Activated CD4-positive, alpha-beta memory T cell treated with anti-CD3 and anti-CD28 coated beads, Interleukin-2, amount 10 ng/mL, durations not matched to agents 7 days and 5 days (primary cell): ENCODE measurements at places on chromosomes 11 and 22. TPM values are rescaled to one million over a fixed set of nuclear protein-coding genes. Genes with fewer than 3 reads are reported as not detected.

PDGFD gene
- total RNA-seq = not detected

DNA sequence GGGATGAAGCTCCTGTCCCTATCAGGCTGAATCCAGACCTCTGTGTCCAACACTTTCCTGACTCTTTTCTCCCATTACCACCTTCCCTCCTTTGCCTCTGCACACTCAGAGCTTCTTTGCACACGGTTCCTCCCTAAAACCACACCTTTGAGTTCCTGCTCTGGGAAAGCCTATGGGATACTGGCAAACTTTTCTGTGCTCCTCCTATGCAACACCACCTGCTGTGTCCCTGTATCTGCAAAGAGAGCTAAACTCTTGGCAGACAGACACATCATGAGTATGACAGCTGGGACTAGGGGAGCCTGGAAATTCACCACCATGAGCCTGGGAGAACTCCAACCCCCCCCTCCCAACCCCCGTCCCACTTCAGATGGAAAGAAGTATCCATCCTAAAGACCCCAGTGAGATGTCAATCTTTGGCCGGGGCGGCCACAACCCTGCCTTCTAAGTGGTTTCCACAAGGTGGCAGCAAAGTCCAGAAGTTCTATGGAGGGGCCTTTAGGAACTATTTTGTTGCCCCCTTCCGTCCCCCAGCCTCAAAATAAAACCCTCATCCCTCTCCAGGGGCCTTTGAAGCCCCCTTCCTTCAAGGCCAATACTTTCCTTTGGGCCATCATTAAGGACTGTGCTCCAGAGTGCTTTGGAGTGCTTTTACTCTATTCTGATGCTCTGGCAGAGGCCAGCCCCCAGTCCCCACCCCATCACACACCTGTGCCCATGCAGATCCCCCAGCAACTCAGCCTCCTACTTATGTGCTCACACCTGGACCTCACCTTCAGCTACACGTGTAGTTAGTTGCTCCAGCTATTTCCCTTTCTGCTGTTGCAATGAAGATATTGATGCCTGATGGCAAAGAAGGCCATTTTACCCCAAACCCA, 19.4 kb downstream of the HTR3A start:
- H3K4me3 ChIP-seq = no peak overlapping the region
- peak; percentile 34 for DNase-seq
- H3K27ac ChIP-seq = no peak overlapping the region
- H3K4me1 ChIP-seq = no peaks in the 10 kb centered on the region
- H3K27me3 ChIP-seq = peaks cover 12% of the 10 kb centered on the region

- no peaks in the 10 kb centered on the region for H3K36me3 ChIP-seq
- no peaks in the 10 kb centered on the region for H3K4me1 ChIP-seq
- no peak for DNase-seq
- no peak overlapping the region for H3K4me3 ChIP-seq
- no peaks in the 10 kb centered on the region for H3K27me3 ChIP-seq
- H3K27ac ChIP-seq = no peak overlapping the region
These were observed 105.5 kb downstream of the NXPE2 start for GRCh38 chr11:114783805-114784204.

- no peaks in the 10 kb centered on the region for H3K36me3 ChIP-seq
- H3K27ac ChIP-seq = no peak overlapping the region
- H3K27me3 ChIP-seq = no peaks in the 10 kb centered on the region
These were observed 102.4 kb upstream of the FSHB start for GRCh38 chr11:30128269-30128932.

DNA sequence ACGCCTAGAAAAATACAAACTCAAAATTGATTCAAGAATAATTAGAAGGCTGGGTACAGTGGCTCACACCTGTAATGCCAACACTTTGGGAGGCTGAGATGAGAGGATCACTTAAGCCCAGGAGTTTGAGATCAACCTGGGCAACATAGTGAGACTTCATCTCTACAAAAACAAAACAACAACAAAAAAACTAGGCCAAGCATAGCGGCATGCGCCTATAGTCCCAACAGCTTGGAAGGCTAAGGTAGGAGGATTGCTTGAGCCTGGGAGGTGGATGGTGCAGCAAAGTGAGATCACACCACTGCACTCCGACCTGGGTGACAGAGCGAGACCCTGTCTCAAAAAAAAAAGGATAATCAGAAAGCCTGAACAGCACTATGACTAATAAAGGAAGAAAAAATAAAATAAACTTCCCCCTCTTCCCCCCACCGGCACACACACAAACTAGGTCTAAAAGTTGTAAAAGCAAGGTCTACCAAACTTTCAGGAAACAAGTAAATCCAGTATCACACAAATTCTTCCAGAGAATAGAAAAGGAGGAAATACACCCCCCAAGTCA, 35.8 kb downstream of the RRAS2 start:
- peaks cover 70% of the 10 kb centered on the region for H3K4me1 ChIP-seq
- no peak overlapping the region for H3K4me3 ChIP-seq
- DNase-seq = no peak
- no peak overlapping the region for H3K27ac ChIP-seq
- no peaks in the 10 kb centered on the region for H3K27me3 ChIP-seq

BTG4 gene
- not detected for total RNA-seq

DNA sequence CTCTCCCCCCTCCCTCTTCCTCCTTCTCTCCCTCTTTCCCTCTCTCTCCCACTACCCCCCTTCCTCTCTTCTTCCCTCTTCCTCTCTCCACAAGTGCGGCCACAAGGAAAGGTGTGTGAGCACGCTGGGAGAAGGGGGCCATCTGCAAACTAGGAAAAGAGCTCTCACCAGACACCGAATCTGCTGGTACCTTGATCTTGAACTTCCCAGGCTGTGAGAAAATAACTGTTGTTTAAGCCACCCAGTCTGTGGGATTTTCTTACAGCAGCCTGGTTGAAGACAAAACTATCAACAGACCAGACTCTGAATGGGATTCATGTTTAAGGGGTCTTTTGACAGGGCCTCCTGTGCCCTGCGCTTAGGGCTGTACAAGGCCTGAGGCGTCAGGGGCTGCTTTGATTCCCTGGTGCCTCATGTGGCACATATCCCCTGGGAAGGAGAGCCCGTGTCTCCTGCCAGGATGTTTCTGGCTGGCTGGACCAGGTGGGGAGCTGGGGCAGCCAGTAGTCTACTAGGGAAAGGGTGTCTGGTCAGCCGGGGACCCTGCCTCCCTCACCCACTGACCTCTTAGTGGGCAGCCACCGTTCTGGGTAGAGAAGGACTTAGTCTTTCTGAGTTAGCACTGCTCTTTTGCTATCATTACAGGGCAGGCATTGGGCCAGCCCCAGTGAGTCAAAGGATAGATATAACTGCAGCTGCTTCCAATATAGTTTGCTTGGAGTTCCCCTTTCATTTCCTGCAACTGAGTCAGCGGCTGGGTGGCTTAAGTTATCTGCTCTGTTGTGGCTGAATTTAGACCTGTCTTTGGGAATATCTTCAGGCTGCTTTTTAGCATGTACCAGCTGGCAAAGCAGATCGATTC, 6.2 kb downstream of the PANX1 start:
- H3K4me3 ChIP-seq = no peak overlapping the region
- peaks cover 15% of the 10 kb centered on the region for H3K36me3 ChIP-seq
- no peak overlapping the region for H3K27ac ChIP-seq

GRCh38 chr11:7222619-7223018, 29.1 kb upstream of the SYT9 start:
- peaks cover 16% of the 10 kb centered on the region for H3K27me3 ChIP-seq
- H3K4me1 ChIP-seq = no peaks in the 10 kb centered on the region
- no peak overlapping the region for H3K4me3 ChIP-seq
- H3K27ac ChIP-seq = no peak overlapping the region
- H3K36me3 ChIP-seq = no peaks in the 10 kb centered on the region

OR5B21 gene
- 0.35 TPM for total RNA-seq

DNA sequence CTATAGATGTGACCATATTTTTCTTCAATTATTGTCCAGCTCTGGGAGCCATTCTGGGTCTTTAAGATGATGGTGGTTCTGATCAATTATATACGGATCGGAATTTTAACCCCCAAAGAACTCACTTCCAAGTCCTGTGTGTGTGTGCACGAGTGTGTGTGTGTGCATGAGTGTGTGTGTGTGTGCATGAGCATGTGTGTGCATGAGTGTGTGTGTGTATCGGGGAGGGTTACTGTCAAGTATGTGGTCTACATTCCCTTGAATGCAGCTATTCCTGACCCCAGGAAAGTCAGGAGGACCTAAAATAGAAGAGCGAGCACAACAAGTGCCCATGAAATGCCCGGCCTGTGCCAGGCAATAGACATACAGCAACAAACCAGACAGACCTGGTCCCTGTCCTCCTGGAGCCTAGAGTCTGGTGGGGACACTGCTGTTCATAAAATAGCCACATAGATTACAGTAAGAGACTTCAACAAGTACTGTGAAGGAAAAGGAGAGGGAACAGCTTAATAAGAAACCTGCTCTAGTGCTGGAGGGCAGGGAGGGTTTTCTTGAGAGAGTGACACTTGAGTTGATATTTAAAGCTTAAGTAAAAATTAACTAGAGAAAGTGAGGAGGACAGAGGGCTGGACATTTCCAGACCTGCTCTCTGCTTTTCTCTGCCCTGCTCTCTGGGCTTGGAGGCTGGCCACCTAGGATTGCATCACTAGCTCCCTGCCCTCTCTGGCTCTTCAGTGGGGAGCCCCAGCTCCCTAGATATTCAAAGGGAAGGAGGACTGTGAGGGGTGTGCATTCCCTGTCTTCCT, 66.1 kb upstream of the SPON1 start:
- H3K27me3 ChIP-seq = peaks cover 7% of the 10 kb centered on the region
- H3K4me3 ChIP-seq = no peak overlapping the region
- H3K27ac ChIP-seq = no peak overlapping the region

FRMD8 gene
- 53.9 TPM for total RNA-seq

CARD10 gene
- total RNA-seq = not detected

GRCh38 chr11:73246303-73246702, 25.8 kb upstream of the P2RY6 start:
- no peaks in the 10 kb centered on the region for H3K36me3 ChIP-seq
- H3K4me3 ChIP-seq = no peak overlapping the region
- DNase-seq = no peak
- H3K4me1 ChIP-seq = peaks cover 9% of the 10 kb centered on the region
- peaks cover 6% of the 10 kb centered on the region for H3K27me3 ChIP-seq
- H3K27ac ChIP-seq = no peak overlapping the region
